ENCODE measurements at places on chromosomes 16 and 17. TPM values are rescaled to one million over a fixed set of nuclear protein-coding genes. Genes with fewer than 3 reads are reported as not detected.

The TP53I13 gene
- 93.0 TPM for total RNA-seq

The ABCC11 gene
- total RNA-seq: not detected

- DNase-seq: no peak
- H3K4me3 ChIP-seq: no peak overlapping the region
- no peak overlapping the region for H3K27ac ChIP-seq
- no peaks in the 10 kb centered on the region for H3K4me1 ChIP-seq
- no peaks in the 10 kb centered on the region for H3K27me3 ChIP-seq
Observed at GRCh38 chr17:28065706-28066105, 23.2 kb downstream of the NLK start.

- H3K4me3 ChIP-seq: no peak overlapping the region
- H3K27me3 ChIP-seq: no peaks in the 10 kb centered on the region
- H3K36me3 ChIP-seq: no peaks in the 10 kb centered on the region
- H3K4me1 ChIP-seq: no peaks in the 10 kb centered on the region
- DNase-seq: no peak
- H3K27ac ChIP-seq: peak overlapping the region; percentile 38
Observed at GRCh38 chr17:82978765-82979349, 100.6 kb upstream of the METRNL start.

GRCh38 chr17:77297693-77298666 is 157.2 kb downstream of the SEC14L1 start:
- H3K36me3 ChIP-seq: peaks cover 9% of the 10 kb centered on the region
- no peak overlapping the region for H3K27ac ChIP-seq
- no peaks in the 10 kb centered on the region for H3K4me1 ChIP-seq
- H3K27me3 ChIP-seq: no peaks in the 10 kb centered on the region
- H3K4me3 ChIP-seq: no peak overlapping the region
- DNase-seq: no peak

The OR2C1 gene
- total RNA-seq: not detected

- no peaks in the 10 kb centered on the region for H3K27me3 ChIP-seq
- H3K4me3 ChIP-seq: no peak overlapping the region
- H3K27ac ChIP-seq: peak overlapping the region; percentile 16
Observed at GRCh38 chr16:85238233-85238647, 126.0 kb upstream of the CIBAR2 start.
